Heart right ventricle (tissue), 16 donors: ENCODE measurements at places on chromosomes 16 and 17.

- H3K27me3 ChIP-seq = no peaks in the 10 kb centered on the region
- H3K36me3 ChIP-seq = peaks cover 13% of the 10 kb centered on the region
- H3K27ac ChIP-seq = peak overlapping the region; percentile 91
- H3K4me1 ChIP-seq = peaks cover 52% of the 10 kb centered on the region
- DNase-seq = peak; percentile 55
These were observed 16.5 kb downstream of the MRPS23 start for GRCh38 chr17:57833179-57833939.

DNA sequence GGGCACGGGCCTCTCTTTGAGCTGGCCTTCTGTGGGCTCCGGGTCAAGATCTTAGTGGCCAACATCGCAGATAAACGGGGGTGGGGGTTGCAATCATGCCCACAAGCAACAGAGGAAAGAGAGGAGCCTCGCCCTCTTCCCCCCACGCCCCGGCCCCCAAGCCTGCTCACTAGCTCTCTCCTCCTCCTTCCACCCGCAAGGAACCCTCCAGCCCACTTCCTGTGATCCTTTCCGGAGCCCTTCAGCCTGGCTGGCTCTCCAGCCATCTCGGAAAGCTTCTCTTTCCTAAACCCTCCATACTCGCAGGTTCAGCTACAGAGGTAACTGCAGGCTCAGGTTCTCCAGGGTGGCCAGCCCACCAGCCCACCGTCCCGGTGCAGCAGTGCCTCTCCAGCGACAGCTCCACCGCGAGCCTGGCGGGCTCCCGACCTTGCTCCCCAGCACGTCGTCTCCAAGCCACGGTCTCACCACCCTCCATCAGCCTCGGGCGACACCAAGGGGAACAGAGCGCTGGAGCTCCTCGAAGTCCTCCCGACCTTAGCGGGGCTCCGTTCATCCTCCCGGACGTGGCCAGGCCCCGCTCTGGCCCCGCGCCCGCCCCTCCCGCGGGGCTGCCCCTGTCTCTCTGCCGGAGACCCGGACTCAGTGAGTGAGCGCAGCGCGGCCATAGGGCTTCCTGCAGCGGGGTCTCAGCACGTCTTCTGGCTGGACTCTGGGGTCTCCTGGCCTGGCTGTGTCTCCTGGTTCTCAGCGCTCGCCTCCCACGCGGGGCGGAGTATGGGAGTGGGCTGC, 12.9 kb upstream of the ODF4 start:
- H3K4me3 ChIP-seq = peak overlapping the region; percentile 64
- no peaks in the 10 kb centered on the region for H3K27me3 ChIP-seq
- H3K27ac ChIP-seq = peak overlapping the region; percentile 2
- DNase-seq = peak; percentile 47

DNA sequence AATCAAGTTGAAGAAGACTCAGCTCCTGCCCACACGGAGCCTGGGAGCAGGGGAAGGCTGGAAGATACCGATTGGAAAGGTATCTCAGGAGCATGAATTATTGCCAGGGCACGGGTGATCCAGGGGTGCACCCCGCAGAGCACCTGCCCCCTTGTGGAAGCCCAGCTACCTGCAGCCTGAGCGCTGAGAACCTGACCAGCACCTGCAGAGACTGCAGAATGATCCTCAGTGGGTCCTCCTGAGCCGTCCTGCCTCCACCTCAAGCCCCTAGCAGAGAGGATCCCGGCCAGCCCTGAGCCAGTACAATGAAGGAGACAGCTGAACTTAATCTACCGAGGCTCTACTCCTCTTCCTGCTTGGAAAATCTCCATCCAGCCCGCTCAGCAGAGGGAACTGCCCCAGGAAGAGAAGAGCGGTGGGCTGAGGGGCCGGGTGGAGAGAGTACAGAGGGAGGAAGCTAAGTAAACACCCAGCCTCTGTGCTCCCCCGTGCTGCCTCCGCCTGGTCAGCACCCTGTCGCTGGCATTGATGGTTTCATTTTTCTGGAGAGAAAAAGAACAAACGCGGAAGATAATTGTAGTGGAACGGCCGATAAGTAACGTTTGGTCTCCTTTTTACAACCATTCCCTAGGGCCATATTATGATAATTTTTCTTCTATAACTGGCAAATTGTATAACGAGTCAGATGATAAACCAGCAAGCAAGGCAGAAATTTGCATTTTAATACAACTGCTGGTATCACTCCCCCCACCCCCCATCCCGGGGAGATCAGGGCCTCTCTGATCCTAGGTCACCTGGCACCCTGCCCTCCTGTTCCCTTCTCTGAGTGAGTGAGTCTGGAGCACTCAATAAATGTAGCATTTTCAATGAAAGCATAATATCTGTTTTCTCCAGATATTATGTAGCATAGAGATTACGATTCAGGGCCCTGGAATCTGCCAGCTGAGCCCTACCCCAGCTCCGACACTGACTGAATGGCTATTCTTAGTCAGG, 204.5 kb upstream of the RPL38 start:
- H3K27ac ChIP-seq = no peak overlapping the region
- no peaks in the 10 kb centered on the region for H3K36me3 ChIP-seq
- peaks cover 11% of the 10 kb centered on the region for H3K4me1 ChIP-seq

DNA sequence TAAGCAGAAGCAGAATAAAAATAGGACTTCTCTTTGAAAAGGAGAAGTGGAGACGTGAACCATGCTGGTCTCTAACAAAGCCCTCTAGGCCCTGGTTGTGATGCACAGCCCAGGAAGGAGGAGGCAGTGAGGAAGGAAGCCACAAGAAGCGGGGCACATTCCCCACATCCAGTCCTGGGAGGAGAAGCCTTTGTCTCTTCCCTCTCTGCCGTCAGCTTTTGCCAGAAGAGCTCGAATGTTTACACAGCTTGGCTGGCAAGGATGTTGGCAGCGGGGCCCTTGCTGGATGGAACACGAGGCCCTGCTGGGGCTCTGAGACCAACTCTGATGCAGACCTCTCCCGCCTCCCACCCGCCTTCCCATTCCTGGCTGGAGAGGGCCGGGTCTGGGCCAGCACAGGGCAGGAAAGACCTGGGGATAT, 91.3 kb downstream of the MAF start:
- peak; percentile 42 for DNase-seq
- H3K4me1 ChIP-seq = no peaks in the 10 kb centered on the region
- no peak overlapping the region for H3K27ac ChIP-seq

- H3K4me3 ChIP-seq = no peak overlapping the region
- H3K27me3 ChIP-seq = no peaks in the 10 kb centered on the region
- peak overlapping the region; percentile 83 for H3K27ac ChIP-seq
- peaks cover 19% of the 10 kb centered on the region for H3K4me1 ChIP-seq
These were observed 5.4 kb upstream of the NFATC3 start for GRCh38 chr16:68079626-68080344.

DNA sequence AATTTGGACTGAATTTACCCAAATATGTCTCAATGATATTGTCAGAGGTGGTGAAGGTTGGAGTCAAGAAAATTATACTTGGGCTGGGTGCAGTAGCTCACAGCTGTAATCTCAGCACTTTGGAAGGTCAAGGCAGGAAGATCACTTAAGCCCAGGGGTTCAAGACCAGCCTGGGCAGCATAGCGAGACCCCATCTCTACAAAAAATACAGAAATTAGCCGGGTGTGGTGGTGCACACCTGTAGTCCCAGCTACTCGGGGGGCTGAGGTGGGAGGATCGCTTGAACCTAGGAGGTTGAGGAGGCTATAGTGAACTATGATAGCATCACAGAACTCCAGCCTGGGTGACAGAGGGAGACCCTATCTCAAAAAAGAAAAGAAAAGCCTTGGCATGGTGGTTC, 40.9 kb downstream of the LAT start:
- H3K4me3 ChIP-seq = no peak overlapping the region
- H3K4me1 ChIP-seq = no peaks in the 10 kb centered on the region
- H3K36me3 ChIP-seq = no peaks in the 10 kb centered on the region
- no peak overlapping the region for H3K27ac ChIP-seq
- peaks cover 33% of the 10 kb centered on the region for H3K27me3 ChIP-seq

- no peak overlapping the region for H3K27ac ChIP-seq
- H3K27me3 ChIP-seq = no peaks in the 10 kb centered on the region
- H3K36me3 ChIP-seq = no peaks in the 10 kb centered on the region
- no peaks in the 10 kb centered on the region for H3K4me1 ChIP-seq
- no peak for DNase-seq
These were observed 29.4 kb upstream of the CACNG1 start for GRCh38 chr17:67015001-67015400.

DNA sequence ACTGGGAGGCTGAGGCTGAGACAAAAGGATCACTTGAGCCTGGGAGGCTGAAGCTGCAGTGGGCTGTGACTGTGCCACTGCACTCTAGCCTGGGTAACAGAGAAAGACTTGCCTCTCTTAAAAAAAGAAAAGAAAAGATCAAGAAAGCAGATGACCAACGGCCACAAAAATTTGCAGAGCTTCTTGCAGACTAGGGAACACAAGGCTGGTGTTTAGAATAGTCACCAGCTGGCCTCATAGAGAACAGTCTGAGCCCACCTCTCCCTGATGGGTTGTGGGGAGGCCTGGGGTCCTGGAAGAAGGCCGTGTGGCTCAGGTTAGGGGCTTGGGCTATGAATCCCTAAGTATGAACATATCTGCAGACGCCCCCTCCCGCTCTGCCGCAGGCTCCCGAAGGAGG, 73.7 kb upstream of the MED9 start:
- no peaks in the 10 kb centered on the region for H3K4me1 ChIP-seq
- no peak overlapping the region for H3K27ac ChIP-seq
- no peaks in the 10 kb centered on the region for H3K27me3 ChIP-seq
- no peak overlapping the region for H3K4me3 ChIP-seq
- no peaks in the 10 kb centered on the region for H3K36me3 ChIP-seq

GRCh38 chr16:56262148-56262547, 70.9 kb downstream of the GNAO1 start:
- peaks cover 31% of the 10 kb centered on the region for H3K4me1 ChIP-seq
- H3K27ac ChIP-seq = no peak overlapping the region
- H3K27me3 ChIP-seq = no peaks in the 10 kb centered on the region
- H3K4me3 ChIP-seq = no peak overlapping the region
- no peaks in the 10 kb centered on the region for H3K36me3 ChIP-seq
- no peak for DNase-seq

DNA sequence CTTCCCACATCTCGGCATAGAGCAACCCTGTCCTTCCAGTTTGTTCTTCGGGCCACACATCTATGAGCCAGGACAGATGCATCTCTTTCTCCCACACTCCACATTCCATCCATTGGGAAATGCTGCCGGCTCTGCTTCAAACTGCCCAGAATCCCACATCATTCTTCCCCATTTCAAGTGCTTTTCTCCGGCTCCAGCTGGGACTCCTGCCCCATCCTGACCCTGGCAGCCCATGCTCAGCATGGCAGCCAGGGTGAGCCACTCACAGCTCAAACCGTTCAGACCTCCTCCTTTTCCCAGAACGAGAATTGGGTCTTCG, 132.8 kb upstream of the SDK2 start:
- no peaks in the 10 kb centered on the region for H3K36me3 ChIP-seq
- DNase-seq = no peak
- no peak overlapping the region for H3K4me3 ChIP-seq
- no peak overlapping the region for H3K27ac ChIP-seq
- H3K27me3 ChIP-seq = no peaks in the 10 kb centered on the region

DNA sequence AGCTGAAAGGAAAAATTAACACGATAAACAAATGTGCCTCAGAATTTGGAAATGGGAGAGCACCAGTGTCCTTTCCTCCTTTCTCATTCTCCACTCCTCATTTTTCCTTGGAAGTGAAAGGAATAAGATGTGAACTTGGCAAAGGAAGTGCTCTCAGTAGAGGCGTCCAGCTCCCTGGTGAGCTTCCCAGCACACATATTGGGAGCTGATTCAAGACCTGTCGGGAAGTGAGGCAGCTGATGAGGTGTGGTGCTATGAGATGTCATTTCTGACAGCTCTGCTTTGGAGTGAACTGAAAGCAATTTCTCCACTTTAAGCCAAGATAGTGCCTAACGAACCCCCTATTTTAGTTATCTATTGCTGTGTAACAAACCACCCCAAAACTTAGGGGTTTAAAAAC, 238.5 kb upstream of the IRX3 start:
- no peaks in the 10 kb centered on the region for H3K36me3 ChIP-seq
- no peak overlapping the region for H3K4me3 ChIP-seq
- peaks cover 19% of the 10 kb centered on the region for H3K4me1 ChIP-seq
- H3K27ac ChIP-seq = no peak overlapping the region
- DNase-seq = no peak

GRCh38 chr16:21554795-21555585, 44.4 kb upstream of the METTL9 start:
- H3K27ac ChIP-seq = no peak overlapping the region
- H3K27me3 ChIP-seq = peaks cover 12% of the 10 kb centered on the region
- H3K36me3 ChIP-seq = no peaks in the 10 kb centered on the region
- DNase-seq = peak; percentile 87

DNA sequence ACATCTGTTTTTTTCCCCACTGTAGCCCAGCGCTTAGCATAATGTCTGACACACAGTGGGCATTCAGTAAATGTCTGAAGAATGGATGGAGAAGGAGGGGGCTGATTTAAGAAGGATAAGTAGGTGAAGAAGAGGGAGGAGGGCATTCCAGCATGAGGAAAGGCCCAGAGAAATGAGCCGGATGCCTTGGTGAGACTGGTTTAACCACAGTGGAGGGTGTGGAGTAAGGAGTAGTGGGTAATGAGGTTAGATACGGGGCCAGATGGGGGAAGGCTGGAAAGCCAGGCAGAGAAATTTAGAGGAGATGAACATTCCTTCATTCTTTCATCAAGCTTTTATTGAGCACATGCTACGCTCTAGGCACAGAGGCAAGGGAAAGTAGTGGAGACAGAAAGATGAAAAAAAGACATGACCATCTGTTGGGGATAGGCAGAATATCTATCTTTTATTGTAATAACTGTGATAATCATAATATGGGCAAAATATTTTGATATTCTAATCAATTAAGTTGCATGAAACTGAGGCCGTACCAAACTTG, 43.7 kb upstream of the NFAT5 start:
- H3K36me3 ChIP-seq = no peaks in the 10 kb centered on the region
- no peak for DNase-seq
- no peak overlapping the region for H3K4me3 ChIP-seq
- no peaks in the 10 kb centered on the region for H3K27me3 ChIP-seq
